ENCODE measurements at places on chromosomes 5 and 9.

DNA sequence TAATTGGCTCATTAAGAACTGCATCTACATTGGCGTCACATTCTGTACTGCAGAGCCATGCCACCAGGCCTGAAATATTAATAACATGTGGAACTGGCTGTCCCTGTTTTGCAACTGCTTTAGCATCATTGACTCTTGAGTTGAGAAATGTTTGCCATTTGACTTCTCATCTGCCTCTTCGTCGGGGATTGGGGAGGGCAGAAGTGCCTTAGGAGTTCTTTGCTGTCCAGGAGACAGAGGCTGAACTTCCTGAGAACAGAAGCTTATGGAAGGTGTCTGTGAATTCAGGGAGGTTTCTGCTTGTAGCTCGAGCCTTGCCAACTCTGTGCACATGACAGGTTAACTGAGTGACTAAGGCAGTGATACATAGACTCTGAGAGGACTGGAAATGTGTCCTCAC, 265.0 kb downstream of the KIF4B start:
- H3K36me3 ChIP-seq, result no peaks in the 10 kb centered on the region
- H3K4me1 ChIP-seq, result no peaks in the 10 kb centered on the region
- H3K27me3 ChIP-seq, result peaks cover 9% of the 10 kb centered on the region
- no peak overlapping the region for H3K4me3 ChIP-seq

DNA sequence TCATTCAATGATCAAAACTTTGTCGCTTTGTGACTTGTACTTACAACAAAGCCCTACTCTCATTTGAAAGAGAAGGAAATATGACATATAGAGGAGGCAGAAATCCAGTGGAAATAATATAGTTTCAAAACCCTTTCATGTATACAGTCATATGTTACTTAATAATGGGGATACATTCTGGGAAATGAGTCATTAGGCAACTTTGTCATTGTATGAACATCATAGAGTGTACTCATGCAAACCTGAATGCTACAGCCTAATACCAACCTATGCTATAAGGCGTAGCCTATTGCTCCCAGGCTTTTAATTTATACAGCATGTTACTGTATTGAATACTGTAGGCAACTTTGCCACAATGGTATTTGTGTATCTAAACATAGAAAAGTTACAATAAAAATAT, 69.0 kb upstream of the SMC2 start:
- DNase-seq, result no peak
- no peak overlapping the region for H3K27ac ChIP-seq
- peaks cover 23% of the 10 kb centered on the region for H3K4me1 ChIP-seq
- no peaks in the 10 kb centered on the region for H3K36me3 ChIP-seq

DNA sequence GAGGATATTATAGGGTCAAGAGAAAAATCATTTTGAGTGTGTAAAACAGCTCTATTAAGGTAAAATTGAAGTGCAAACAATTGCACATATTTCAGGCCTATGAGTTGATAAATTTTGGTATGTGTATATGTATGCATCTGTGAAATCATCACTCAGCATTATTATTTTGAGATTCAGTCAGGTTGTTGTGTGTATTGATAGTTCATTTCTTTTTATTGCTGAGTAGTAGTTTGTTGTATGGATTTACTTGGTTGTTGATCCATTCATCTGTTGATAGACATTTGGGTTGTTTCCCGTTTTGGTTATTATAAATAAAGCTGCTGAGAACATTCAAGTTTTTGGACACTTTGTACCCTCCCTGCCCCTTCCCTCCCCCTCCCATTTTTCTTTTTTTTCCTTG, 50.3 kb downstream of the RAB24 start:
- H3K27me3 ChIP-seq, result no peaks in the 10 kb centered on the region
- H3K27ac ChIP-seq, result no peak overlapping the region
- no peak overlapping the region for H3K4me3 ChIP-seq
- no peak for DNase-seq
- H3K36me3 ChIP-seq, result peaks cover 34% of the 10 kb centered on the region

GRCh38 chr9:68997666-68998065, 16.2 kb downstream of the PRKACG start:
- no peak for DNase-seq
- H3K4me3 ChIP-seq, result no peak overlapping the region
- no peaks in the 10 kb centered on the region for H3K27me3 ChIP-seq
- H3K27ac ChIP-seq, result no peak overlapping the region

GRCh38 chr5:136907371-136907770, 542.0 kb upstream of the TRPC7 start:
- H3K4me1 ChIP-seq, result no peaks in the 10 kb centered on the region
- no peaks in the 10 kb centered on the region for H3K27me3 ChIP-seq
- H3K4me3 ChIP-seq, result no peak overlapping the region

DNA sequence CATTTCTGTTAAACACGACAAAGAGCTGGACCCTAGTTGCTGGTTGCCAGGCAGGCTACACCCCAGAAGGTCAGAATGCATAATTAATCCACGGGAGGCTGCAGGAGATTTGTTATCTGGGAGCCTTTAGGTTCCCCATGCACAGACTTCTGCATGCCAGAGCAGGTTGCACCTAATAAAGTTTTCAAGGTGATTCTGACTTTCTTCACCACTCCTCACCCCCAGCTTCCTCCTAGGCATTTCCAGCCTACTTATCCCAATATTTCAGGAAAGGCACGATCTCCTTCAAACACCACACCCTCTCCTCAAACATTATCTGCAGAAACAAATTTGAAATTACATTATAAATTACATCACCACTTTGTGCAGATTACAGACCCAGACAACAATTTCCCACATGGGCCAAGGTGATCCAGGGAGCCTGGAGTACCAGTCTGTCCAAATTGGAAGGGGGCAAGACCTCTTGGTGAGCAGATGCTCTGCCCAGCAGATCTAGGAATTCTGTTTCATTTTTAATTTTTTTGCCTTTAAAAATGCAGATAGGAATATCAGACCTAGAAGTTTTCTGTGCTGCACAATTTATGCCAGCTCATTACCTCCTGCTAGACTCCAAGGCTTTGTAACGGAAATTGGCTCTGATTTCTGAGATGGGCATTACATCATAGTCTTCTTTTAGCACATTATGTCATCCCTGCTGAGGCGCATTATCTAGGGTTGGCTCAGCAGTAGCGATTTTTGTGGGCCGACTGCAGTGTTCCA, 363.4 kb upstream of the SLC30A5 start:
- H3K36me3 ChIP-seq, result no peaks in the 10 kb centered on the region
- H3K27ac ChIP-seq, result no peak overlapping the region
- no peak for DNase-seq
- peaks cover 3% of the 10 kb centered on the region for H3K4me1 ChIP-seq
- no peaks in the 10 kb centered on the region for H3K27me3 ChIP-seq
- H3K4me3 ChIP-seq, result no peak overlapping the region

DNA sequence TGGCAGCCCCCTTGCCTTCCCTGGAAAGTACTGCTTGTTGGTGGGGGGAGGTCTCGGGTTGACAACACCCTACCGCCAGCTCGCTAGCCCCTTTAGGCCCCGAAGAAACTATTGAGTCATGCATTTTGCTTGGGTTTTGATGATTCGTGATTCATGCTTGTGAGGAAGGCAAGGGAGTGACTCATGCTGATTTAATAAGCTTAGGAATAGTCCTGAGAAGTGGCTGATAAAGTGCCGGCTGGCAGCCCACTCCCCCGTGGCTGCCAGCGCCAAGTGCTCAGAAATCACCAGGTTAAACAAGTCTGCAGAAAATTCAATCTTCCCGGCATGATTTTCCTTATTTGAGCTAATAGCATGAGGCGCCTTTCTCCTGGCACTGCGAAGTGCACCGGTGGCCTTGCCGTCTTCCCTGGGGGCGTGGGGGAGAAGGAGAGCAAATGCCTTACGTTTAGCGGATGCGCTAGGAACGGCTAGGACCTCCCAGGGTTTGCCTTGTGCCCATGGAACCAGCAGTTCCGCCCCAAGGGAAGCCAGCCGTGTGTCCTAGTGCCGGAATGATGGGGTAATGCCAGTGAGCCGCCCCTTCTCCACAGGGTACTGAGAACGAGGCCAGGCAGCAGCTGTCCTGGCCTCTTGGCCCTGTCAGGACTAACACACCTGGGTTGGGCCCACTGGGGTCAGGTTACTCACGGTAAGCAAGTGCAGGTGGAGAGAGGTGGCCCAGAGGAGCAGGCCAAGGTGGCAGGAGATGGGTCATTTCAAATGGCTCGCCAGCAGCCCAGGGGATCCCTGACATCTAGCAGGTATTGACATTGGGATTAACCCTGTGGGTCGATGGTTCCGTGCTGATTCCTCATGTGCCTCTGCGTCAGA, 151.9 kb downstream of the MACROH2A1 start:
- no peak overlapping the region for H3K4me3 ChIP-seq
- peaks cover 4% of the 10 kb centered on the region for H3K27me3 ChIP-seq
- H3K4me1 ChIP-seq, result no peaks in the 10 kb centered on the region
- no peaks in the 10 kb centered on the region for H3K36me3 ChIP-seq
- DNase-seq, result peak; percentile 31

DNA sequence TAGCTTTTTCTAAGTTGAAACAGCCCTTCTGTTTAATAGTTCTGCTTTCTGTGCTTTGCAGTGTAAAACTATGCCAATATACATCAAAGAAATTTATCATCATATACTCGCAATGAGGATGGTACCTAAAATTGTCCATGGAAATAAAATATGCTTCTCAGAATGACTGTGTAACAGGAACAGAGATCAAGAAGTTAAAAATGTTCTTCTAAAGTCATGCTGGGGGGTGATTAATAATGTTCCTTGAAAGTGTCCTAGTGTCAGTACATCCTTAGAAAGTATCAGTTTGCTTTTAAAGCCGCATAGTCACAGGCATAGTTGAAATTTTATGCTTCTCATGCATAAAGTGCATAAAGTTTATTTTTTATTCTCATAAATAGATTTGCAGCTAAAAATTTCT, 4.0 kb upstream of the LRRC70 start:
- H3K27ac ChIP-seq, result no peak overlapping the region
- H3K4me3 ChIP-seq, result no peak overlapping the region
- peaks cover 8% of the 10 kb centered on the region for H3K36me3 ChIP-seq
- no peaks in the 10 kb centered on the region for H3K27me3 ChIP-seq
- peaks cover 25% of the 10 kb centered on the region for H3K4me1 ChIP-seq
- DNase-seq, result no peak

Measured in activated CD4-positive, alpha-beta memory T cell treated with anti-CD3 and anti-CD28 coated beads for 36 hours (primary cell).